ENCODE measurements at places on chromosomes 12 and 14.

DNA sequence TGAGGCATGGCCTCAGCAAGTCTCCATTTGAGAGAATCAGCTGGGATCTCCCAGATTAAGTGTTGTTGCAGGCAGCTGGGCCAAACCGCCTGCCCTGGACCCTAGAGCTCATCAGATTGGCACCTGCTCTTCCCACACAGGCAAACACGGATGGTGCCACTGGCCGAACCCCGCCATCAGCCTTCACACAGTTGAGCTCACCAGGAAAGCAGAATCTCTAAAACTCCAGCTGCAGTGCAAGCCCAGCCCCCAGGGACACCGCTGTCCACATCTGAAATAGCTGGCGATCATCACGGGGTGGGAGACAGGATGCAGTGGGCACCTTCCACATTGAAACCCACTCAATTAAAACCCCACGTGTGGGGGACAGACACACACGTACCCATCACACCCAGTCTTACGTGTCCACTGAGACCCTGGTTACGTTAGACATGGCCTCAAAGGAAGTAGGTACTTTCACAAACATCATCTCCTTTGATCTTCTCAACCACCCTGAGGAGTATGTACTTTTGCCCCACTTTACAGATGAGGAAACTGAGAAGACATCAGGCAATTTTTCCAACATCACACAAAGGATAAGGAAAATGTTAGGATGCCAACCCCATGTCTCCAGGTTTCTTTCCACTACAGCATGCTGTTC lies 88.8 kb downstream of the SINHCAF start:
- no peak for DNase-seq

GRCh38 chr12:11685716-11686115 lies 36.2 kb downstream of the ETV6 start:
- no peak for DNase-seq

GRCh38 chr14:65392296-65392695 lies 20.2 kb upstream of the FUT8 start:
- DNase-seq = no peak

GRCh38 chr12:5584412-5585175 lies 152.7 kb downstream of the NTF3 start:
- no peak for DNase-seq

DNA sequence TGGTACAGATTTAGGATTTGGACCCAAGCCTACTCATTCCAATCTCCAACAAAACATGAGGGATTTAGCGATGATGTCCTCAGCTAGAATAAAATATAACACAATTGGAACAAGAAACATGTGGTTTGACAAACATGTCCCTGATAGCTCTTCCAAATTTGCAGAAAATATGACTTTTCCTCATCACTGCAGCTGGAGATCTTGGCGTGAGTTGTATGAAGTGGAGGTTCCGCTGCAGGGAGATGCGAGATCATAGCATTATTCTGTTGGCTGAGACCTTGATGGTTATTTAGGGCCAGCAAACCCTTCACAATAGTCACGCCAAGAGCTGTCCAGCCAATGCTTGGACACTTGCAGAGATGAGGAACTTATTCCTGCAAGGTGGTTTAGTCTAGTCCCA lies 413.4 kb upstream of the TBX3 start:
- DNase-seq = no peak

DNA sequence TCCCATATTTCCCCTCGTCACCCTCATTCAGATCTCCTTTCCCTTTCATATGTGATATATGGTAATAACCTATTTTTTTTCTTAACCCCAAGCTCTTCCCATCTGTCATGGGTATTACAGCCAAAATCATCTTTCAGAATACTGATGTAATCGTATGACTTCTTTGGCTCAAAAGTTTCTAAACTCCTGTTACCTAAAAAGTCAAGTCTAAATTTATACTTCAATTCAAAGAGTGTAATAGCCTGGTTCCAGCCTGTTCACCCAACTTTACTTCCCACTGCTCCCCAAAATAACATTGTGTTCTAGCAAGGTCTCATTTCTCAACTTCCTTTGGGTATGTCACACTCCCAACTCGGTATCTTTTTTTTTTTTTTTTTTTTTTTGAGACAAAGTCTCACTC lies 48.5 kb downstream of the TBK1 start:
- no peak for DNase-seq

DNA sequence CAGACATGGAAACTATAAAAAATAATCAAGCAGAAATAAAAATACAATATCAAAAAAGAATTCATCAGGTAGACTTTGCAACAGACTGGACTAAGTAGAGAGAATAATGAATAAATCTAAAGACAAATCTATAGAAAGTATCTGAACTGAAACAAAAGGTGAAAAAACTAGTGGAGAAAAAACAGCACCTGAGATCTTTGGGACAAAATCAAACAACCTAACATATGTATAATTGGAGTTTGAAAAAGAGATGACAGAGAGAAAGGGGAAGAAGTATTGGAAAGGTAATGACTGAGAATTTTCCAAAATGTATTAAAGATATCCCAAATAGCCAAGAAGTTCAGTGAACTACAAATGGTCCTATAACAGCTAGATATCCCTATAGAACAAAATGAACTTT lies 245.4 kb downstream of the IPO8 start:
- no peak for DNase-seq

DNA sequence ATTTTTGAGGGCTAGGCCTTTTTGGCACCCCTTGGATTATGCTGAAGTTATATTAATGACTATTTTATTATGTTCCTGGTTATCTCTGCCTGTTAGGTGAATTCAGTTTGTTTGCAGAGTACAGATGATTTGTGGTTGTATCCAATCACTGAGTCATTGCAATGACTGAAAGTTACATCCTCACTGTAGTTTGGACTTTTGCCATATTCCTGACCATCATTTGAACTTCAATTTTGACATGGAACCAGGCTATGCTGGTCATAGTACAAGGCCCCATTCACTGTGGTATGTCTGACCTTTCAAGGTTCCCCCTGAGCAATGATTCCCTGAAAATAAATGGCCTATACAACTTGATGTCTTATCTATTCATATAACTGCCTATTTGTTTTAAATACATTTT lies 621.0 kb downstream of the CCER1 start:
- no peak for DNase-seq

DNA sequence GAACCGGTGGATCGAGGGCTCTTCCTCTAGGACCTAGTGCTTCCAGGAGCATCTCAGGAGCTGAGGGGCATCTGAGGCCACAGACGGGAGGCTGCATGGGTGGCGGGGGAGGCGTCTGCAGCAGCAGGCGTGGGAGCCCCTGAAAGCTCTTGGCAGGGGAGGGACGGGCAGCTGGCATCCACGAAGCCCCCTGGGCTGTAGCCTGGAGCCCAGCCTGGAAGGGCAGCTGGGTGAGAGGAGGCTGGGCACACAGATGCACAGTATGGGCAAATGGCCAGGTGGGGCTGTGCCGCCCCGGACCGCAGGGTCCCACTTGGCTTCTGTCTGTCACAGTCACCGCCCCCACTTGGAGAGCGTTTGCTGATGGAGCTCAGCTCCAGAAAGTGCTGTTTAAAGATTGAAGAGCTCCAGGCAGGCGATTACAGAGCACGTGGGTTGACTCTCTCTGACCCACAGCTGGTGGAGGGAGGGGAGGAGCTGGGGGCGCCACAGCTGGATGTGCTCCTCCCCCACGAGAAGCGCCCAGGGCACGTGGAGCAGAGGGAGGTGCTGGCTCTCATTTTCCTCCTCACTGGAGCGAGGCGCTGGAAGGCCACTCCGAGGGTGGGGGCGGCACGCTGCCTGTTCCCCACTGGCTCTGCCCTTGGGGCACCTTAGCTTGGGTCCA lies 155.0 kb upstream of the C14orf180 start:
- DNase-seq = no peak

DNA sequence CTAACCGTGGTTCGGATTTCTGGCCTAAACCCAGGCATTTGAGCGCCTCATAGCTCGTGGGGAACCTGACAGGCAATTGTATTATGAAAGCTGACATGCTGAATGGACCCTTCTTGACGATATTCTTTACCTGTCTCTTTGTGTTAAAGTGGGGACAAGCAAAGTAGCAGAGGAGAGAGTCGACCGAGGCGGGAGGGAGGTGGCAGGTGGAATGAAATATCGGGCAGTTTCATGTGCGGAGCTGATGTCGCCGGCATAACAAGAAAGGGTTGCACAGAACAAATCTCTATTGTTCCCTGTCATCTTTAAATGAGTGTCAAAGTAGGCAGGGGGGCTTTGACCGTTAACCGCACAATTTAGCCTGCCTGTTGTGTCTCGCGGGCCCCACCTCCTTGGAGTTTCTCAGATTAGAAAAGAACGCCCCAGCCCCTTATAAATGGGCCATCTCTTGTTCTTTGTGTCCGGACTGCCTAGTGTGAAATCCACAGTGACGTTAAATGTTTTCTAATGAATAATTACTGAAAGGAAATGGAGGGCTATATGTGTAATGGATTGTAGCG lies 11.5 kb downstream of the MYO1H start:
- DNase-seq = no peak

DNA sequence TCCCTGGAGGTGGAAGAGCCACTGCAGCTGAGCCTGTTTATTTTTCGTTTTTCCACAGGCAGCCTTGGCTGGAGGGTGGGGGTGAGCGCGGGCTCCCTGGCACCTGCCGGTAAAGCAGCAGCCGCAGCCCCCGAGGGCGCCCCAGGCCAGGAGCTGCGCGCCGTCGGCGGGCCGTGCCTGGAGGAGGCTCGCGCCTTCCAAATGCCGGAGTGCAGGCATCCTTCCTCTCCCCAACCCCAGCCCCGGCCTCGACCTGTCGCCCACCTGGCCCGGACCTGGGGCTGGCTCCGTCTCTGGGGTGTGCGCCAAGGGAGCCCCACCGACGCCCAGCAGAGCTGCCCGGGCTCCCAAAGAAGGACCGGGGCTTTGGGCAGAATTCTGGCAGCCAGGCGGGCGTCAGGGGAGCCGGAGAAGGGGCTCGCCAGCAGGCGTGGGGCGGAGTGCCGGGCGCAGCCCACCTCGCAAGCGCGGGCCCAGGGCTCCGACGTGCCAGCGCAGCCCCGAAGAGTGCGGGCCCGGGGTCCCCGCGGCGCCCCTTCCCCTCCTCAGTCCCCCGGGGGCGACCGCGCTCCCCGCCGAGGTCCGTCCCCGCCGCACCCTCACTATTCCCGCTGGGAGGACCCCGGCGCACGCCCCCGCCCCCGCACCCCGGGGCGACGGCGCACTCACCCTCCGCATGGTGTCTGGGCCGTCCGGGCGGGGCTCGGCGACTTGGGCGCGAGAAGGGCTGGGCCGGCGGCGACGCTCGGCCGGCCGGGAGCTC lies 130.3 kb downstream of the NDUFA12 start:
- DNase-seq = no peak

DNA sequence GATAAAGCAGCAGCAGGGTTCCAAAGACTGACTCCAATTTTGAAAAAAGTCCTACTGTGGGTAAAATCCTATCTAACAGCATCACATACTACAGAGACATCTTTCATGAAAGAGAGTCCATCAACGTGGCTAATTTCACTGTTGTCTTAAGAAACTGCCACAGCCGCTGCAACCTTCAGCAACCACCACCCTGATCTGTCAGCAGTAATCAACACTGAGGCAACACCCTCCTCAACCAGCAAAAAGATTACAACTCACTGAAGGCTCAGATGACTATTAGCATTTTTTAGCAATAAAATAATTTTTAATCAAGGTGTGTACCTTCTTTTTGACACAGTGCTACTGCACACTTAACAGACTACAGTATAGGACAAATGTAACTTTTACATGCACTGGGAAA lies 6.6 kb downstream of the CAPRIN2 start:
- no peak for DNase-seq

DNA sequence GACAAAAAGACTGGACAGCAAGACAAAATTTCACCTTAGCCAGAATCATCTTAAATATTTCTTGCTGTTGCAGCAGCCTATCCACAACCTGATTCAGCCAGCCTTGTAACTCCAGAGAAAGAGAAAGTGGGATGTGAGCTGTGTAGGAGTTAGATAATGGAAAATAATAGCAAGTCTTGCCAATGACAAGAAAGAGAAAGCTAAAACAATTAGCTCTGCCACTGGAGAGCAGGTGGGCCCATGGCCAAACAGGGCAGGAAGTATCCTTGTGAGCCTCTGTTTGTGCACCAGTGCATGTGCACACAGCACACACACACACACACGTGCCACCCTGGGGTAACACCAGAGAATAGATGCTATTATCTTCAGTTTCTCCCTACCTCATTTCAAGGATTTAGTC lies 106.0 kb upstream of the CCDC196 start:
- no peak for DNase-seq

- DNase-seq = no peak
Observed at GRCh38 chr12:103657331-103657730, 70.3 kb downstream of the STAB2 start.

DNA sequence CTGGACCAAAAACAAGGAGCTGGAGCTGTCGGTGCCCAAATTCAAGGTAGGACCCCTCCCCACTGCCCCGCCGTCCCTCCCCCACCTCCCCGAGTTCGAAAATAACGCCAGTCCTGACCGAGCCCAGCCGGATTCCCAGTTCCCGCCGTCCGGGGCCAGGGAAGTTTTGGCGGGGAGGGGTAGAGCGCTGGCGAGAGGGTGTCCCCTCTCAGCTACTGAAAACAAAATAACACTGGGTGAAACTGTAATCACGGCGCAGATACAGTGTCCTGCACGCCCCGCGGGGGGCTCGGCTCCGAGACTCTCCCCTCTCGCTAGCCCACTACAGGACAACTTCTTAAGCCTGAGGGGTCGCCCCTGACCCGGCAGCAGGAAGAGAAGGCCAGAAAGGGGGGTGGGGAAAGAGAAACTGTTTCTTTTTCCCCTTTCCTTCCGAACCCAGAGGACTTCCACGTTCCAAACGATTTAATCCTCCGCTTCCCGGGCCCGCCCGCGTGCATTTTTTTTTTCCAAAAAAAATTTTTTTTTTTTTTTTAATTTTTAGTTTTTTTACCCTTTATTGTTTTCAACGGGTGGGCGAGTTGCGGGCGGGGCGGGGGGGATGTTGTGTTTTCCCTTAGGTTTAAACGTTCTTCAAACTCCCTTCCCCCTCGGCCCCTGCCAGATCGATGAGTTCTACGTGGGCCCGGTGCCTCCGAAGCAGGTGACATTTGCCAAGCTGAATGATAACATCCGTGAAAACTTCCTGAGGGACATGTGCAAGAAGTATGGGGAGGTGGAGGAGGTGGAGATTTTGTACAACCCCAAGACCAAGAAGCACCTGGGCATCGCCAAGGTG lies 1.6 kb downstream of the SETD1B start:
- DNase-seq = no peak

DNA sequence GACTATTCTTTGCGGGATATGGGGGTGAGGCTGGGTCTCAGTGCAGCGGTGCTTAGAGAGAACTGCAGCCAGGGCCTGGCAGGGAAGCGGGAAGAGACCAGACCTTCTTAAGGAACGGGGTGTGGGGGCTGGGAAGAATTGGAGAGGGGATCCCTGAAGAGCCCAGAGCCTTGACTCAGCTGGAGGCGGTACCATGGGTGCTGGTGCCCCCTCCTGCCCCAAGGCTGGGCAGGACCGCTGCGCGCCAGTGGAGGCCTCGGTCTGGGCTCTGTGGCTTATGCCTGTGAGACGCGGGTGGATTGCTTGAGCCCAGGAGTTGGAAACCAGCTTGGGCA lies 1.3 kb upstream of the RNU7-1 start:
- no peak for DNase-seq

GRCh38 chr12:1504304-1504894 lies 90.0 kb downstream of the FBXL14 start:
- DNase-seq = no peak

GRCh38 chr14:62670526-62670925 lies 374.7 kb downstream of the KCNH5 start:
- no peak for DNase-seq
